ENCODE measurements at places on chromosomes 1 and 21.
A peak's percentile ranks its signal among the peaks of the same experiment; 100 is the strongest.

- peak; percentile 89 for DNase-seq
These were observed 395 bp upstream of the ENO1 start for GRCh38 chr1:8878698-8879463.

GRCh38 chr1:19441048-19441780 is 44.1 kb downstream of the CAPZB start:
- no peak for DNase-seq

DNA sequence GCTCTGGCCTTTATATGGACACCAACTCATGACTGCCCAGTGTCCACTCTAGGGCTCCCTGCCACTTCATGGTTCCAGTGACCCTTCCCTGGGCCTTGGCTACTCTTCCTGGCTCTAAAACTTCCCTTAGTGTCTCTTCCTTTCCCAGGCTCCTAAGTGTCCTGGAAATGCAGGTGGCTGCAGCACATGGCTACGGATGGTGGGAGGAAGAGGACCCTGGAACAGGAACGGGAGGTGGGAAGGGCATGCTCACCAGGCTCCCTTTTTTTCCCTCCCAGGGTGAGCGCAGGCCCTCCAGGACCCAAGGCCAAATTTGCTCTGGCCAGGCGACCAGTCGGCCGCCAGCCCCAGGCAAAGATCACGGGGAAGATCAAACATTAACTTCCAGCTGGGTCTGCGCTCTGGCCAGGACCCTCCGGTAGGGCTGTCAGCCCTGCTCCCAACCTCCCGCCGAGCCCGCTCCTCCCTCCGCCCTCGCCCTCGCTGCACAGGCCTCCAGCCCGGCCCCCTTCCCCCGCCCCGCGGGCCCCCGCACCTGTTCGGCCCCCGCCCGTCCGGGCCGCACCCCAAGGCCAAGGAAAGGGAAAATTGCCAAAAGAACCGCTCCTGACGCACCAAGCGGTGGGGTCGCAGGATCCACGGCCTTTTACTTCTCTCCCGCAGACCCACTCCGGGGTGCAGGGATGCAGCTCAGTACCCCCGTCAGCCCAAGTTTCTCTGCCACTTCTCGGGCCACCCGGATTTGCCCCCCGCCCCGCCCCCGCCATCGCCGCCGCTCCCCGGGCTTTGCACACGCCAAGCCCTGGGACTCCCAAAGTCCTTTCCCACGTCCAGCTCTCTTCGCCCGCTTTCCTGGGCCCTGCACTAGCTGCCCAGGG is 894 bp downstream of the TCEA3 start:
- no peak for DNase-seq

DNA sequence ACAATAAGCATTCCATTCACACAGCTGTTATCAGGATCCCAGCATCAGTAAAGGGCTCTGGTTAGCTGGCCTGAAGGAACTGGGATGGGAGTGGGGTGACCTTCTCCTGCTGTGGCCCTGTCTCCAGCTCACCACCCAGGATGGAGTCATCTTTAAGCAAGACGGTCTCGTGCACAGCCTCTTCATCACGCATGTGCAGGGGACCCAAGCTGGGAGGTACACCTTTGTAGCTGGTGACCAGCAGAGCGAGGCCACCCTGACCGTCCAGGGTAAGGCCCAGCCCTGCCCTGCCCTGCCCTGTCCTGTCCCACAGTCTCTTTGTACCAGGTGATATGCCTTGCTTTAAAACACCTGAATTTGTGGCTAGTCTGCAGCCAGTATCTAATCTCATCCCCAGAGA is 24.3 kb downstream of the IGFN1 start:
- DNase-seq = no peak

- DNase-seq = no peak
These were observed 38.1 kb upstream of the POU3F1 start for GRCh38 chr1:38084700-38085099.

GRCh38 chr21:34020005-34020847 is 53.2 kb upstream of the MRPS6 start:
- no peak for DNase-seq

GRCh38 chr1:179079113-179079761 is 2.6 kb upstream of the TOR3A start:
- DNase-seq = peak; percentile 64

GRCh38 chr1:8217011-8217711 is 100.8 kb upstream of the SLC45A1 start:
- no peak for DNase-seq

DNA sequence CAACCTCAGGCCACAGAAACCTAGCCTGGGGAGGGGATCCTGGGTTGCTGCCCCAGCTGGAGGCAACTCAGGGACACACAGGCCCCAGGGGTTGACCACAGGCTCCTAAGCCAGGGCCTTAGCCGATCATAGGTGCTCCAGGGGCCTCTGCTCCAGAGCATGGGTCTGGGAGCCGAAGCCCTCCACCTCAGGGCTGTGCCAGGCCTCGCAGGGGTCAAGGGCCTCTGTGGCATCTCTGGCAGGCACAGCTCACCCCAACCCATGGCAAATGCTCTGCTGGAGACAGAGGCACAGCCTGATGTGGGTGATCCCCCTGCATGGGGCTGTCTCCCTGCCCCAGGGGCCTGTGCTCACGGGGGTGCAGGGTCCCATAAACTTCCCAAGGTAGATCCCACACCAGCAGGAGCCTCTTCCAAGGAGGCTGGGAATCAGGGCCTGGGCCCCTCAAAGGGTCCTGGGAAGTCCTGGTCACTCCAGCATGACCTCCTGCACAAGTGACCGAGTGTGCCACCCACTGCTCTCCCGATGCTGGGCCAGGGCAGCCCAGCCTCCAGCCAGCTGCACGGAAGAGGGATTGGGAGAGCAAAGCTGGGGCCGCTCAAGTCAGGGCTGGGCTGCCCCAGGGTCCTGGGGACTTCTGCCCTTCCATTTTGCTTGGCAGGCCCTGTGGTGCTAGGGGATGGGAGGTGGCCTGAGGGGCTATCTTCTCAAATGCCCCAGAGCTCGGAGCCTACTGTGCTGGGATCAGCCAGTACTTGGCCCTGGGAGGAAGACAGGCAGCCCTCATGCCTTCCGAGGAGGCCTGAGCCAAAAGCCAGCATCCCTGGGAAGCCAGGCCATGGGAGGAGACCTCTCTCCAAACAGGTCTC is 22.2 kb upstream of the PRSS38 start:
- DNase-seq = no peak

GRCh38 chr1:157505481-157506272 is 46.6 kb downstream of the FCRL5 start:
- DNase-seq = no peak

DNA sequence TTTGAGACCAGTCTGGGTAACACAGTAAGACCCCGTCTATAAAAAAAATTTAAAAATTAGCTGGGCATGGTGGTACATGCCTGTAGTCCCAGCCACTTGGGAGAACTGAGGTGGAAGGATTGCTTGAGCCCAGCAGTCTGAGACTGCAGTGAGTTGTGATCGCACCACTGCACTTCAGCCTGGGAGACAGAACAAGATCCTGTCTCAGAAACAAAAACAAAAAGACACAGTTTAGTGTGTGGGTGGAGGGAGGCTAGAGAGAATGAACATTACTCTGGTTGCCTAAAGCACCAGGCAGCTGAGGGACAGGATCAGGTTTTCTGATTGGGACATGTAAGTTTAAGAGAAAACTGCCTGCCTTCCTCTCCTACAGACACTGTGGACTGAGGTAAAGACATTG is 42.3 kb downstream of the VAMP4 start:
- DNase-seq = no peak

DNA sequence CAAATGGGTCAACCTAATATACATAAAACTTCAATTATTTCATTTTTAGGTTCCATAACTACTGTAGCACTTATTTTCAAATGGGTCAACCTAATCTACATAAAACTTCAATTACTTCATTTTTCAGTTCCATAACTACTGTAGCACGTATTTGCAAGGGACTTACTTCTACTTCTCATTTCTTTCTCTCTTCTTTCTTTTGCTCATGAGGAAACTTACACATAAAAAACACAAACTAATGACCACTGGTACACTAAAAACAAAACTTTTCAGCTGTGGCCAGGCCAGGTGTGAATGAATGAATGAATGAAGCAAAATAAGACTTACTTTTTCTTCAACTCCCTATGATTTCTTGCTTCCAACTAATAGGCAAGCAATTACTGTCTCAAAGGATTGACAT is 11.7 kb downstream of the SYDE2 start:
- no peak for DNase-seq

DNA sequence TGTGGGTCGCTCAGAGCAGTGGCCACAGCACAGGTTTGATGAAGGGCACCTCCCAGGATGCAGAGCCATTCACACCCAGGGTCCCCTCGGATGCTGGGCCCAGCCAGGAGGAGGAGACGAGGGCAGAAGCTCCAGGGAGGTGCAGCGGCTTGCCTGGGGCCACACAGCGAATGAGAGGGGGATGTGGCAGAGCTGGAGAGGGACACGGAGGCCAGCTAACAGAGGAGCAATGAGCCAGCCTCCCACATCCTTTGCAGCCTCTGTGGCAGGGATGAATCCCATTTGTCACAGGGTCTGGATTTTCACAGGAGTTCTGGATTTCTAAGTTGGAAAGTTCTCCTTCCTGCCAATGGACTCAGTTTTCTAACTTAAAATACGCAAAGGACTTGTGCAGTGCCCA is 35.9 kb downstream of the CHD5 start:
- DNase-seq = no peak

- DNase-seq = no peak
These were observed 805 bp downstream of the NRIP1 start for GRCh38 chr21:15063814-15064575.

GRCh38 chr21:34336756-34337391 is 26.9 kb upstream of the KCNE2 start:
- no peak for DNase-seq

DNA sequence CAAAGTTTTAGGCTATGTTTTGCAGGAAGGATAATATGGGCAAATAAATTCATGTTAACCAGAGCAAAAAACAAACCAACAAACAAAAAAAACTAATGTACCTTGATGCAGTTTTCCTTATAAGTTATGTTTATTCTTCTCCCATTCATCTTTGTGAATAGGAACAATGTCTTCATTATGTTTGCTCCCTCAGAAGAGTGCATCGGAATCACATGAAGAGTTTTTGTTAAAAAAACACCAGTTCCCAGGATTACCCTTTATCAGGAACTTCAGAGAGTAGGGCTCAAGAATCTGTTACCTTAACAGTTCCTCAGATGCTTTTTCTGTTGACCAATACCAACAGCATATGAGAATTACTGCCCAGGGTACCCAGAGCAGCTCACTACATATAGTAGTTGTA is 14.6 kb upstream of the PRRC2C start:
- DNase-seq = no peak

- DNase-seq = no peak
These were observed 25.6 kb upstream of the VAV3 start for GRCh38 chr1:107990606-107991005.

- no peak for DNase-seq
These were observed 832 bp downstream of the HCN3 start for GRCh38 chr1:155277902-155278688.

GRCh38 chr21:29271927-29272333 is 26.8 kb upstream of the BACH1 start:
- no peak for DNase-seq

DNA sequence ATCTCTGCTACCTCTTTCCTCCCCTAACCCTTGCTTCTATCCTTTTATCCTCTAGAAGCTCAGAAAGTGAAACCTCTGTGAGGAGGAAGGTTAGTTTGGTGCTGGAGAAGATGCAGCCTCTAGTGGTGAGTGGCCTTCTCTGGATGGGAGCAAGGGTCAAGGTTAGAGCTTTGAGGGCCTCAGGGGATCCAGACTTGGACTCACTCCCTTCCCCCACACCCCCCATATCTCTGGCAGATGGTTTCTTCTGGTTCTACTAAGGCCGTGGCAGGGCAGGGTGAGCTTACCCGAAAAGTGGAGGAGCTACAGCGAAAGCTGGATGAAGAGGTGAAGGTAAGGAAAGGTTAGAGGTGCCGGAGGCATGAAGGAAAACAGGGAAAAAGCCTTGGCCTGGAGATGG is 9.2 kb downstream of the CGN start:
- no peak for DNase-seq

GRCh38 chr1:56584910-56585528 is 5.7 kb upstream of the PLPP3 start:
- DNase-seq = no peak

GRCh38 chr1:178933709-178934490 is 63.0 kb upstream of the ANGPTL1 start:
- DNase-seq = no peak

DNA sequence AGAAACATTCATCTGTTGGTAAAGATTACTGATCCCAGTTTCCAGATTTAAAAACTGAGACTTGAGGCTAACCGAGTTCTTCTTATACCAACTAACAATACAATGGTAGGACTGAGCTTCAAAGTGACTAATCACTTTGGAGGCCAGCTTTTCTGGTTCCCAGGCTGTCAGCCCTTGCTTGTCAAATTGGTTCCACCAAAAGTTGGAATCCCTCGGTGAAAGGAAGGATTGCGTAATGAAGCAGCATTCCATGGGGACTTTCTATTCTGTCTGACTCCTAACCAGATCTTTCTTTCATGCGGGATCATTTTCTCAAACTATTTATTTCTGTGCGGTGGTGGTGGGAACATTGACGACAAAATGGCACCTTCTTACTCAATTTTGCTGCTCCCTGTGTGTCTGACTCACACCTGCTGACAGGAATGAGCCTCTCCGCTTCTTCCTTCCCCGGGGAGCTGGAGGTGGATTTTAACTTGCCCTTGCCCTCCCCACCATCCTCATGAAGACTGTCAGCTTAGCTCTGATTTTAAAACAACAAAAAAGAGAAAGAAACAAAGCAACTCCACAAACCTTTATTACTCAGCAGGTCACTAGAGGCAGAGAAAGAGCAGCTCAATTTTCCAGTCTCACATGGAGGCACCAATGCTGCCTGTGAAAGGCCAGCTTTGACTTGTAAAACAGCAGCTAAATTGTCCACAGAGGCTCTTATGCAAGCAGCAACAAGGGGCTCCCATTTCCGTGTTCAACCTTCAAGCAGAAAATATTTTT is 32.9 kb upstream of the RASAL2 start:
- no peak for DNase-seq

DNA sequence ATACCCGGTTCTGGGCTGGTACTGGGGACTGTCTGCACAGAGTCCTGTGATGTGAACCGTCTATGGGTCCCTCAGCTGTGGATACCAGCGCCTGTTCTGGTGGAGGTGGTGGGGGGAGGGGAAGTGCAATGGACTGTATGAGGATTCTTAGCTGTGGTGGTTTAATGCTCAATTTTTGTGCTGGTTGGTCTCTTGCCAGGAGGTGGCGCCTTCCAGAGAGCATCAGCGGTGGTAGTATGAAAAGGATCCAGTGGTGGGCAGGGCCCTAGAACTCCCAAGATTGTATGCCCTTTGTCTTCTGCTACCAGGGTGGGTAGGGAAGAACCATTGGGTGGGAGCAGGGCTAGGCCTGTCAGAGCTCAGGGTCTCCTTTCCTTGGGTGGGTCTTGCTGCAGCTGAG is 89.4 kb upstream of the B3GALT2 start:
- no peak for DNase-seq

- DNase-seq = peak; percentile 99
These were observed 46.8 kb upstream of the EDEM3 start for GRCh38 chr1:184801503-184801902.

DNA sequence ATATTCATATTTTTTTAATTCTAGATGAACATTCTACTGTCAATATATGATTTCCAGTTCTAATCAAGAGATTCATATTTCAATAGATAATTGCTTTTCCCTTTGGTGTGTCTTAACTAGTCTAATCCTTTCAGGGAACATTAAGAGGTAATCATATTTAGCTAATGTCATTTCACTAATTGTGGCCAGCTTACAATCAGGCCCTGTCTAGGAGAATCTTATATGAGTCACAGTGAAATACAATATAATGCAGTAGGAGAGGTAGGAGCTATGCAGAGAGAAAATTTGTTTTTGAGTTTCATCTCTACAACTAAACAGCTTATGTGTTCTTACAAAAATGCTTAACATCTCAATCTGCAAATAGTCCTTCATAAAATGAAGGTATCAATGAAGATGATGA is 85.9 kb downstream of the DPYD start:
- DNase-seq = no peak

All from LNCaP clone FGC (cell line).